ENCODE measurements at places on chromosomes 11 and 22. TPM values are rescaled to one million over a fixed set of nuclear protein-coding genes. Genes with fewer than 3 reads are reported as not detected.
A peak's percentile ranks its signal among the peaks of the same experiment; 100 is the strongest.

The GGT5 gene
- total RNA-seq: 0.38 TPM

DNA sequence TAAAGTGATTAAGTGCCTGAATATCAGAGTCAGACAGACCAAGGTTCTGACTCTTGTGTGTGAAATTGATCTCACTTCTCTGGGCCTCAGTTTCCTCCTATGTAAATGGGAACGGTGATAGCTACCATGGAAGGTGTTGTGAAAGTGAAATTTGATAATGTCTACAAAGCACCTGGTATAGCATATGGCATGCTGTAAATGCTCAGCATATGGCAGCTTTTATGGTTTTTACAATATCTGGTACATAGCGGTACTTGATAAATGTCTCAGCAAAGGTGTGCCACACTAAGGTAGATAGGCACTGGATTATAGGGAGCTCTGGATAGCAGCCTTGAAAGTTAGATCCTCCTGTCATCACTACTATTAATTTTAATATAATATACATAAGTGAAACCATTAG, 19.9 kb downstream of the POU2AF2 start:
- no peaks in the 10 kb centered on the region for H3K4me1 ChIP-seq
- no peak overlapping the region for H3K4me3 ChIP-seq
- H3K36me3 ChIP-seq: no peaks in the 10 kb centered on the region
- H3K27ac ChIP-seq: no peak overlapping the region
- no peak for DNase-seq

DNA sequence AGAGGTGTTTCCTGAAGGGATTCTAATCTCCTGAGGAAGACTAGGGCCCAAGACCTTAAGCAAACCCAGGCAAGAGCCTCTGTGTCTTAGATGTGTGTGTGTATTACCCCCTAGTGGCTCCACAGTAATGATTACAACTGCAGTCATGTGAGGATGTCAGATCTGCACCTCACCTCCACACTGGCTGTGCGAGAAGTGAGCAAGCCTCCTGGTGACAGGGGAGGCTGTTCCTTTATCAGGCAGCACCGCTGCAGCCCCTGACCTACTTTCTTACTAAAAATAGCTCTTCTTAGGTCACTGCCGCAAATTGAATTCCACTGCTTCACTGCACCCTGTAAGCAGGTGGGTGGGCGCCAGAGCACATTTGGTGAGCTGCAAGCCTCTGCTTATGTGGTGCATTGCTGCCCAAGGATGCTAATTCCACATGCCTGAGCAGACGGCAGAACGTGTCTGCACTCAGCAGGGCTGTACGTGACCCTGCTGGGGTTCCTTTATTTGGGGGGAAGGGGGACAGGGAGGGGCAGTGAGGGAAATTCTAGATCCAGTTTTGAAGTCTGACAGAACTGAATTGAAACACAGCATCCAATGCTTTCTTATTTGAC, 112.4 kb downstream of the KCNC1 start:
- DNase-seq: peak; percentile 12
- H3K4me3 ChIP-seq: no peak overlapping the region
- peaks cover 15% of the 10 kb centered on the region for H3K4me1 ChIP-seq
- no peaks in the 10 kb centered on the region for H3K27me3 ChIP-seq

The C11orf97 gene
- not detected for total RNA-seq

DNA sequence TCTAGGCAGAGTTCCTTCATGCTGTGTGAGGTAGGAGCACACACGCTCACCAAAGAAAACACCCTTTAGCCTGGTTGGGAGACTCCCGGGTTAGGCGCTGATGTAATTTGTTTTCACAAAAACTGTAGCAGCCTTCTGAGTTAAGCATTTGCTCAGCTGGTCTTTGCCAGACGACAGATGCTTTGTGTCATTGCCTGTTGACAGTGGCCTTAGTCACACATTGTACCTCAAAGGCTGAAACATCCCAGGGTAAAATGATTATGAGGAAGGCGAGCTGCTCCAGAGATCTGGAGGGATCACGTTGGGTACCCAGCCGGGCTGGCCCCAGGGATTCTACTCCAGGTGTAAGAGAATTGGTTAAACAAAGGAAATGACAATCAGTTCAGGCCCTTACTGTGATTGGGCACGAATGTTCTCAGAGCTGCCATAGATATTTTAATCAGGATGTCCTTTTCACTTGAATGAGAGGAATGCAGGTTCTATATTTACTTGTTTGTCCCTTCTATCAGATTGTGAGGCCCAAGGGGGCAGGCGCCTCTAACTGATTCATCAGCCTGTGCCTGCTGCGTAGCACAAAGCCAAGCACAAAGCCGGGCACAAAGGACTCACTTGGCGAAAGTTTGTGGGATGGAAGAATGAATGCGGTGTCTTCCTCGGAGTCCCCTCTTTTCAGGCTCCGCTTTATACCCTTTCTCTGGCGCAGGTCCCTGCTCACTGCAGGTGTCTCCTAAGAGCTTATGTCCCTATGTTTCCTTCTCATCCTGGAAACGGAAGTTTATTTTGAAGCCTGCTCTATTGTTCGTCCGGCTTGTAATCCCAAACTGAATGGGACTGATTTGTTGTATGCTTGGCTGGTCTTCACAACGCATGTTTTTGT, 47.1 kb downstream of the ADM start:
- peak overlapping the region; percentile 74 for H3K27ac ChIP-seq
- H3K27me3 ChIP-seq: no peaks in the 10 kb centered on the region
- peak overlapping the region; percentile 32 for H3K4me3 ChIP-seq
- H3K4me1 ChIP-seq: peaks cover 47% of the 10 kb centered on the region

DNA sequence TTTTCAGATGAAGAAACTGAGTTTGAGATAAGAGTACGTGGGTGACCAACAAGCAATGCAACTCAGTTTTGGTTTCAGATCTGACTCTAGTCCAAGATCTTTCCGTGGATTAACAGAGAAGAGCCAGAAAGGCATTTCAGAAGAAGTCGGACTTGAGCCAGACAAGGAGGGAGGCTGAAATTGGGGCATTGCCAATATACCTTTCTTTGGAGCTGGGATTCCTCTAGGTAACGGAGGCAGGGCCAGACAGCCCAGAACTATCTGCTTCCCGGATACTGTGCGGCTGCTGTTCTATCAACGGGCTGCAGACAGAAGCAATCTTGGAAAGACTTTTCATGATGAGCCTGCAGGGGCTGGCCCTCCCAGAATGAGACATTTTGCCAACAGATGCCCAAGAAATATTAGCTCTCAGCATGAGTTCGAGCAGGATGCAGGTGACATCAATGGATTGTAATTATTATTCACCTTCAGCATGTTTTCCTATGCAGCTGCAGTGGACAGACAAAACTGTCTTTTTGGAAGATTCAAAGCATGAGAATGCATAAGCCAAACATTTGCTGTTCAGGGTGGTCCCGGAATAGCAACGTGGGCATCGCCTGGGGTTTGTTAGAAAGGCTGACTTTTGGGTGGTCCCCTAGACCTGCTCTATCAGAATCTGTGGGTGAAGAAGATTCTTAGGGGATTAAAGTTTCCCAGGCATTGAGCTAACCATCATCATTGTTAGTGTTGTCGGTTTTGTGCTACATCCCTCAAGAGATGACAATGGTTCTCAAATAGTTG, 95.7 kb downstream of the SCN3B start:
- no peaks in the 10 kb centered on the region for H3K36me3 ChIP-seq
- no peak overlapping the region for H3K4me3 ChIP-seq
- no peaks in the 10 kb centered on the region for H3K27me3 ChIP-seq
- no peak for DNase-seq
- H3K27ac ChIP-seq: peak overlapping the region; percentile 90
- H3K4me1 ChIP-seq: peaks cover 27% of the 10 kb centered on the region

DNA sequence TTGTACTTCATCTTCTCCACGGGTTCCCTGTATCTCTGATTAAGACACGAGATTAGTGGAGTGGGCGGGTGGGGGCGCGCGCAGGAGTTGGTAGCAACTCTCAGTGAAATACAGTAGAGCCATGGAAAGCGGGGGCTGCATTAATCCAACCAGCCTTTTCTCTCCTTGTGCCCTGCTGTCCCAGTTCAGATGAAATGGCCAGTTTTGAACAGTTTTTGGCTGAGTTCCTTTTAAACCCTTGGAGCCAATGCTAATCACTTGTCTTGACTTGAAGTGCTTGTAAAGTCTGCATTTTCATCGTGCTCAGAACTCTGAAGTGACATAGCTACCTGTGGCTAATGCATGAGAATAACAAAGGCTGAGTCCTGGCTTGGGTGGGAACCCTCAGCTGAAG, 734 bp upstream of the TMEM123 start:
- no peaks in the 10 kb centered on the region for H3K27me3 ChIP-seq
- no peak for DNase-seq
- peak overlapping the region; percentile 63 for H3K27ac ChIP-seq
- H3K4me3 ChIP-seq: peak overlapping the region; percentile 85

DNA sequence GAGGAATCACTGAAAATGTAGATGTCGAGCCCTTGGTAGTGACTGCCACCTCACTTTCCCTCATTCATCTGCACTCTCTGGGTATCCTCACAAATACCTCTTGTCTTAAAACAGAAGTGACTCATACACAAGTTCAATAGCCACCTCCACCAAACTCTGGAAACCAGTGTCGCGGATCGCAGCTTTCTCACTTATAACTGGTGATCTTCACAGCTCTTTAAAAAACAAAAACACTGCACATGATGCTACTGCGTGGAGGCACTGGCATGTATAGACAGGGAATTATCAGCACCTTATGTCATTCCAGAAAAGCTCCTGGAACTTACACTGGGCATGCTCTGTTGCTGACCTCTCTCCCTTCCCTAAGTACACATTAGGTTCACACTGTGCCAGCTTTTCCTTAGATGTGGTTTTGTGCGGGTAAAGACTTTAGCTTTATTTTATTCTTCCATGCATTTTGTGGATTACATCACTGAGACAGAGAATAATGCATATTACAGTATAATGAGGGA, 425.5 kb upstream of the CADM1 start:
- H3K4me3 ChIP-seq: no peak overlapping the region
- no peaks in the 10 kb centered on the region for H3K27me3 ChIP-seq

The XNDC1N gene
- 0.38 TPM for total RNA-seq

- no peaks in the 10 kb centered on the region for H3K27me3 ChIP-seq
- no peaks in the 10 kb centered on the region for H3K4me1 ChIP-seq
- no peaks in the 10 kb centered on the region for H3K36me3 ChIP-seq
- peak; percentile 46 for DNase-seq
These were observed 33.2 kb downstream of the SLC5A12 start for GRCh38 chr11:26688701-26689100.

- no peaks in the 10 kb centered on the region for H3K27me3 ChIP-seq
- peak; percentile 59 for DNase-seq
- H3K27ac ChIP-seq: no peak overlapping the region
- no peaks in the 10 kb centered on the region for H3K36me3 ChIP-seq
- peak overlapping the region; percentile 81 for H3K4me3 ChIP-seq
These were observed 667 bp downstream of the DGCR6L start for GRCh38 chr22:20319041-20319744.

- no peaks in the 10 kb centered on the region for H3K36me3 ChIP-seq
- H3K27ac ChIP-seq: peak overlapping the region; percentile 20
- H3K27me3 ChIP-seq: no peaks in the 10 kb centered on the region
- peak; percentile 66 for DNase-seq
- peak overlapping the region; percentile 90 for H3K4me3 ChIP-seq
These were observed 3.4 kb downstream of the KIRREL3 start for GRCh38 chr11:126997196-126997595.

The OR51B4 gene
- not detected for total RNA-seq

GRCh38 chr11:113859665-113860064, 15.7 kb downstream of the USP28 start:
- H3K27ac ChIP-seq: no peak overlapping the region
- no peak overlapping the region for H3K4me3 ChIP-seq
- no peak for DNase-seq

GRCh38 chr11:62352355-62353336, 15.4 kb downstream of the ASRGL1 start:
- no peak overlapping the region for H3K27ac ChIP-seq
- H3K27me3 ChIP-seq: no peaks in the 10 kb centered on the region
- H3K4me1 ChIP-seq: no peaks in the 10 kb centered on the region
- no peaks in the 10 kb centered on the region for H3K36me3 ChIP-seq

GRCh38 chr11:69213964-69214363, 58.2 kb downstream of the SMIM38 start:
- peaks cover 21% of the 10 kb centered on the region for H3K27me3 ChIP-seq
- peaks cover 9% of the 10 kb centered on the region for H3K4me1 ChIP-seq
- no peak overlapping the region for H3K27ac ChIP-seq

DNA sequence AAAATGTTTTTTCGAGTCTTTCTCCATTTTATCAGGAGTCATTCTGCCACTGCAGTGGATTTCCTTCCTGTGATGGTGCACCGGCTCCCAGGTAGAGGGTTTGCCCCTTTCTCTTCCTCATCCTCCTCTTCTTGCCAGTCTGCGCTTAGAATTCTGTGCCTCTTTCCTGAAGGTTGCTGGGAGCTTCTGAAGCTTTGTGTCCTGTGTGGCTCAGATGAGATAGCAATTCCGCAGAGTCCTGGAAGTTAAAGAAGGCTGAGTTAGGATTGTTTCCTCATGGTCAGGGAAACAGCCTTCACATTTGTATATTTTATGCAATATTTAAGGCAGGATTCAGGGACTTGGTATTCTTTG, 264 bp downstream of the BCO2 start:
- H3K4me1 ChIP-seq: peaks cover 28% of the 10 kb centered on the region
- H3K27me3 ChIP-seq: no peaks in the 10 kb centered on the region
- DNase-seq: no peak
- H3K27ac ChIP-seq: peak overlapping the region; percentile 30
- no peaks in the 10 kb centered on the region for H3K36me3 ChIP-seq

DNA sequence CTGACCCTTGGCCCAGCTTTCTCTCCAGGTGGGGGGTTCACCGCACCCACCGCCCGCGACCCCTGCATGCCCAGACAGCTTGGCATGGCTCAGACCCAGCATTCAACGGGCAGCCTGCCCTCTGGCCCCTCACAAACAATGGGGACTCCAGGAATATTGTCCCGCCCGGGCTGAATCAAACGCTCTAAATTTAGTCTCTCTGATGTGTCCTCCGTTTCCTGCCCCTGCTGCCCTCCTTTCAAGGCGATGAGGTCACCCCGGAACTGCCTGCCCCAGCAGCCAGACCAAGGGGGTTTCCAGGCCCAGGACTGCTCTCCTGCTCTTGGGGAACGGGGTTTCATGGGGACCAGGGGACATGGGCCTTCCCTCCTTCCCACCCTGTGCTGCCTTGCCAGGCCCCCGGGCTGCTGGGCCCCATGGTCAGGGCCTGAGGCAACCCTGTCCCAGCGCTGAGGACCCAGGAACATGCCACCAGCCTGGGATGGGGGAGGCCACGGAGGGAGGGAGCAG, 10.1 kb upstream of the PDGFB start:
- H3K36me3 ChIP-seq: no peaks in the 10 kb centered on the region
- H3K27me3 ChIP-seq: no peaks in the 10 kb centered on the region
- peak; percentile 82 for DNase-seq
- peaks cover 29% of the 10 kb centered on the region for H3K4me1 ChIP-seq

DNA sequence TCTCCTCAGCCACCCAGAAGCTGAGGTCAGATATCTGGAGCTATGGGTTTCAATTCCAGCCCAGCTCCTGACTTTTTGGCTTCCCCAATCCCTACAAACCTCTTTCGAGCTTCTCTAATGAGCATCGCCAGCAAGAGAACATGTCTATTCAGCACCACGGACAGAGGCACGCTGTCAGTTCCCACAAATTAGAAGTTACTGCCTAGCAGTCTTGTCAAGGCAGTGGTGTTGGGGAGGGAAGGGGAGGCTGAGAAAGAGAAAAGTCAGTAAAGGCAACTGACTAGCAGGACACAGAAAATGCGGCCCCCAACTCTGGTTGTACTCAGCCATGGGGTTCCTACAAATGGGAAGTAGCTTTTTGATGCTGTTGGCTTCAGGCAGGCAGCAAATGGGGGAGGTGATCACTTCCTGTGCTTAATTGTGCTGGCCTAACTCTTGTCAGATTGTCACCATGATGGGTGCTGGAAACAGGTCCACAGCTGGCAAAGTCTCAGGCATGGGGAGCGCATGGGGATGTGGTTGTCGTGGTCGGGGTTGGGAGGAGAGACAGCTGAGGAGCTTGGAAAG, 205.9 kb downstream of the ST3GAL4 start:
- peak; percentile 66 for DNase-seq
- H3K27ac ChIP-seq: no peak overlapping the region
- H3K36me3 ChIP-seq: no peaks in the 10 kb centered on the region
- H3K27me3 ChIP-seq: no peaks in the 10 kb centered on the region
- H3K4me1 ChIP-seq: no peaks in the 10 kb centered on the region

The BATF2 gene
- 4.0 TPM for total RNA-seq

Data from GM23248 (cell line).